Effector memory CD4-positive, alpha-beta T cell (primary cell): ENCODE measurements at places on chromosomes 5 and 9.

- no peak for DNase-seq
Observed at GRCh38 chr5:37810311-37810710, 29.5 kb downstream of the GDNF start.

- DNase-seq: no peak
Observed at GRCh38 chr5:111922344-111922743, 165.3 kb upstream of the NREP start.

- no peak for DNase-seq
Observed at GRCh38 chr9:99066571-99066970, 38.3 kb upstream of the TGFBR1 start.

GRCh38 chr5:88836195-88836838, 46.7 kb downstream of the MEF2C start:
- no peak for DNase-seq

DNA sequence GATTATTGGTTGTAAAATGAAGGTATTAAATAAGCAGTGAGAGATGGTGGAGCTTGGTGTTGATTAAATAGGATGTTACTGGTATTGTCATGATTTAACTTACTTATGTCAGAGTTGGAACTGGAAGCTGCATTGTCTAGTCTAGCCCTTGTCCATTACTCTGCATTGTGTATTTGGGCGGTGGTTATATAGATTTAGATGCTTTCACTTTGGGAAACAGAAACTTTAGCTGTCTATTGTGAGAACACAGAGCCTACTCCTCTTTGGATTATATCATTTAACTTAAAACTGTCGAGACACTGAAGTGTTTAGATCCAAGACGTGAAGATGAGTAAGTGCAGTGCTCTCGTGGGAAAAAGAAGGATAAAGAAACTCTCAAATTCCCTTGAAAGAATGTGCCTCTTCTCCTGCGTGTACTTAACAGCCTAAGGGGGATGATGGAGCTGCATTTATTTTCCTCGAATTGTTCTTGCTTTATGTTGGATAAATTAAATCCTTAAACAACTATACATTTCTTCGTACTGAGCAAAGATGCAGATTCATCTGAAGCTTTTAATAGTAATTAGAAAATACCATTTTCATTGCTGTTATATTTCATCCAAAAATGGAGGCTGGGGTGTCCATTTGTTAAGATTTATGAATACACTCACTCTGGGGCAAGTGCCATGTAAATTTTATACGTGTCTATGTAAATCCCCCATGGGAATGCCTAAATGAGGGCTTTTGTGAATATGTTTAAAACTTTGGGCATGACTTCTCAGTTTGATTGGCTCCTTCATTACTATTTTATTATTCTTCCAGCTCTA, 21.6 kb downstream of the FBXL7 start:
- DNase-seq: no peak
